ENCODE measurements at places on chromosomes 7 and 10.

DNA sequence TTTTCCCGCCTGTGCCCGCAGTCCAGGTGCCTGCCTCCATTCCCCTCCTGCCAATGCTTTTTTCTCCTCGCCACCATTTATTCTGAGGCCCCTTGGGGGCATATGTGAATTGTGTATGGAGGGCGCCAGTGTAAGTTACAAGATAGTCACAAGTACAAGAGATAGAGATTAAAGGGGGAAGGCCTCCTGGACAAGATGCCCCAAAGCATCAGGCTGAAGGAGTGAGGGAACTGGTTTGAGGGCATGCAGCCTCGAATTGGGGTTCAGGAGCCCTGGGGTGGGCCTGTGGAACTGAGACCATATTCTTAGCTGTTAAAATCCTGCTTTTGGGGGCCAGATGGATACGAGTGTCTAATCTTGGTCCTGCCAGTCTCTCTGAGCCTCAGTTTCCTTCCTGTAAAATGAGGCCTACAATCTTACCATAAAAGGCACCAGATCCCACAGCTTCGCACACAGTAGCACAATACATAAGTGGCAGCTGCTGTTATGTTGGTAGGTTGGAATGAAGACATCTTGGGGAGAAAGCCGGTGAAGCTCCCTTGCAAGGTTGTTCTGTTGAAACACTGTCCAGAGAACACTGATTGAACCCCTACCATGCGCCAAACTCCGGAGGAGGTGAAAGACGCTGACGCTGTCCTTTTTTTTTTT lies 545 bp upstream of the COMTD1 start:
- no peak for DNase-seq

- DNase-seq = no peak
These were observed 104.6 kb upstream of the CACNA2D1 start for GRCh38 chr7:82548141-82548688.

DNA sequence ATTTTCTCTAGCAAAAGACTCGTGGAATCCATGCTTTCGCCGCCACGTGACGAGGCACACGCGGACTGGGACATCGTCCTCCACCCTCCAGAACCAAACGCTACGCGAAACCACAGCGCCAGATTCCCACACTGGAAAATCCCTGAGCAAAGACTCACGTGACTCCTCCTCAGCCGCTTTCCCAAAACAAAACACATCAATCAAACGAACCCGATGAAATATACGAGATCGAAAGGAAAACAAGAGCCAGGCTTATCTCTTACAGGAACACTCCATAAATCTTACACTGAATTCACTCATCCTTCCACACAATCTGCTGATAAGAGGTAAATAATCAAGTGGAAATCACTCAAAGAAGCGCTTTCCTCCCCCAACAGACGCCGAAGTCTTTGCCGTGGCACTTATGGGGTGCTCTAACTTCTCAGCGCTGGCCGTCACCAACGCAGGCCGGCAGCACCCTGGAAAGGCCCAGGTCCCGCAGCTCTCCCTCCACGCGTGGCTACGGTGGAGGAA lies 23.8 kb downstream of the DIP2C start:
- DNase-seq = peak; percentile 87

GRCh38 chr7:5143935-5144903 lies 45.8 kb upstream of the WIPI2 start:
- peak; percentile 45 for DNase-seq

DNA sequence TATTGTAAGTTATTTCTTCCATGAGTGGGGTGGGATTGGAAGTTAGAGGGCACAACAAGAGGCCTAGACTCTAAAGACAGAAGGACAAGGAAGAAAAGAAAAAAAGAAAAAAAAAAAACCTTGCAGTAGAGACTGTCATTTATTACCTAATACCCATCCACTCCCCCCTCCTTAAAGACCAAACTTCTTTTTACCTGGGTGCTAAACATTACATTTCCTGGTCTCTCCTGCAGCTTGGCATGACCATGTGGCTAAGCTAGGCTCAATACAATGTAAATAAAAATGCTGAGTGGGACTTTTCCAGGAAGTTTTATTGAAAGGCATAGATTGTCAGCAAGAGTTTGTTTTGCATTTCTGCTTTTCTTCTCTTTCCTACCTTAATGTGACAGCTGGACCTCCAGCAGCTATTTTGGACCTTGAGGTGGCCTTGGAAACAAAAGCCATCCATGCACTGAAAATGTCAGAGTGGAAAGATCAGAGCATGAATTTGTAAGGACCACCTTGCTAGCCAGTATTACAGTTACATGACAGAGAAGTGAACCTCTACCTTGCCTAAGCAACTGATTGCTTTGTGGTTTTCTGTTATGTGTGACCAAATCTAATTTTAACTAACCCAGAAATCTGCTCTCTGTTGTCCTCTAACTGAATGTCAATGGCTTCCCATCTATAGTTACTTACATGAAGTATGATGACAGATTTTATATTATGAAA lies 81.3 kb upstream of the SFMBT2 start:
- DNase-seq = no peak

DNA sequence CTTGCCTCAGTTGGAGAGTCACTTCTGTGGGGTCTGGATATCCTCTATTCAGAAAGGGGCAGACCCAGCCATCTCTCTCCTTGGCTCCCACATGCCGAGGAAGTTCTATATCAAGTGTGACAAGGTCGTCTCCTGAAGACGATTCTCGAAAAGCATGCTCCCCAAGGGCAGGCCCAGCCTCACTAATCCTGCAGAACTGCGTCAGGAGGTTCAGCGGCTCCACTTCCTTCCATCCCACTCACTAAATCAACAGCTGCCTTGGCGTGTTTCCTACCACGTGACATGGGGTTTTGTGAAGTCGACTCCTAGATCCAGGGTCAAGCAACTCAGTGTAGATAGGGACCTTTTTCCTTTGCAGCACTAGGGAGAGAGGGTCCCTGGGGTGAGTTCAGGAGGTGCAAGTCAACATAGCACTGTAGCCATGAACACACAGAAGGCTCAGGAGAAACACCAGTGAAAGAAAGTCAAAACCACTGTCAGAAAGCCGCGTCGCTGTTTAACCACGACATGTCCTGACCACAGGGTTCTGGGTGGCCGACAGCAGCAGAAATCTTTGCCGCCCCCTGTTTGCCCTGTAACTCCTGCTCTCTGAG lies 156.4 kb downstream of the PRPF18 start:
- DNase-seq = no peak

DNA sequence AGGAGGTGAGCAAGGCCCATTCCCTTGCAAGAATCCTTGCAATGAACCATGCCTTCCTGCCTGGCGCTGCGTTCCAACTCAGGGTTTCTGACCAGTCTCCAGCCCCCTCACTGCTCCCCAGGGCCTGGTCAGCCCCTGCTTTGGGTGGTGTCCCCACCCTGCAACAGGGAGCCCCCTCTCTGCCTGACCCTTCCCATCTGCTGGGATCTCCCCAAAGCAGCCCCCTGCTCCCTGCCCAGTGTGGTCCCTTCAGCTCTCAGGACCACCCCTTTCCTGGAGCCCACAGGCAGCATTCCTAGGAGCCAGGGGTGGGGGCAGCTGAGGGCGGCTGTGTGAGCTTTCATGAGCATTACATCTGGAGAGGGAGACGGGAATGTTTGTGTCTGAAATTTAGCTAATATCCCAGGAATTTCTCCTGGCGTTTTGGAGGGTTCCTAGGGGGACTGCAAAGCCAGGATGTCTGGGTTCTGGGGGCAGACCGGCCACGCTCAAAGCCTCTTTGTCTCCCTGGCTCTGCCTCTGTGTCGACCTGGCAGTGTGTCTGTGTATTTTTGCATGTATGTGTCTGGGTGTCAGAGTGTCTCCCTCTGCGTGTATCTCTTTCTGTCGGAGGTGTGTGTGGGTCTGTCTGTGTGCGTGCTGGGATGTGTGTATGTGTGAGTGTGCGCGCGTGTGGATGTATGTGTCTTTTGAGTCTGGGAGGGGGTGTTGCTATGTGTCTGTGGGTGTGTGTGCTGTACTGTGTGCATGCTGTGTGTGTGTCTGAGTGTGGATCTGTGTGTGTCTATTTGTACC lies 300.5 kb upstream of the ZMIZ1 start:
- DNase-seq = no peak

- no peak for DNase-seq
These were observed 4.2 kb downstream of the RNF133 start for GRCh38 chr7:122694697-122695096.

DNA sequence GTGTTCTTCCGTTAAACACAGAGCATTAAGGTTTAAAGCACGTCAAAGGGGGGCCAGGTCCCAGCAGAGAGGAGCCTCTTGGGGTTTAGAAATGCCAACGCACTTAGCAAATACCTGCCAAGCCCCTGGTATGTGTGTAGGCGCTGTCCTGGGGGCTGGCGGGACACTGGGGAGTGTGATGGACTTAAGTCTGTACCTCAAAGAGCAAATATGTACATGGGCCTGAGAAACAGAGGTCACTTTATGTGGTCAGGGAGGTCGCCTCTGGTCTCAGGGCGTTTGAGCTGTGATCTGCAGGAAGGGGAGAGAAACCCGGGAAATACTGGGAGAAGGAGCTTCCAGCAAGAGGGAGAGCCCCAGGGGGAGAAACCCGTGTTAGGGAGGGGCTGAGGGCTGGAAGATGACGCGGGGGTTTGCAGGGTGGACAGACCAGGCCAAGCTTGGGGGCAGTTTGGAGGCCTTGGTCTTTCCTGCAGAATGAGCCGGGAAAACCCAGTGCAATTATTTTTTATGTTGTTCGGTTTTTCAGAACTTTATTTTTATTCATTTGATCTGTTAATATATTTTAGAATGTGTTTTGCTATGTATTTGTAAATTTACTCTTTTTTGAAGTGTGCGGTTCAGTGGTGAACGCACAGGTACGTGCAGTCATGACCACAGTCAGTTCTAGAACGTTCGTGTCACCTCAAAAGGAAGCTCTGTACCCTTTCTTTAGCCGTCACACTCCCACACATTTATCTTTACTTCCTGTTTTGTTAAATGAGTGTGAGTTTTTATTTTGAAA lies 441.4 kb upstream of the FOXK1 start:
- DNase-seq = no peak

DNA sequence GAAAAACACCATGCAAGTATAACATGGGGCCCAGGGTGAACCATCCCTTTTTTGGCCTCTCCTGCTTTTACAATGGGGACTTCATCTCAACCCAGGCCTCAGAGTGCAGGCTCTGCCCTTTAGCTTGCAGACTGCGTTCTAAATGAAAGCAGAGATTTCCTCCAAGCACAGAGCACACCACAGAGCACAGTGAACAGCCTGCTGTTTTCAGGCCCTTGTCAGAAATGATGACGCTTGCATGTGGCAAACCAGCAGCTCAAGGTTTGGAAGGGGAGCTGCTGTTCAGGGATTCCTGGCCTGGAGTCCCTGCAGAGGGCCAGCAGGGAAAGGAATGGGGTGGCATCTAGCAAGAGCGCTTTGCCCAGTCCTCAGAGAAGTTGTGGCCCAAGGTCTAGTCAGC lies 167.3 kb upstream of the CDCA7L start:
- no peak for DNase-seq

DNA sequence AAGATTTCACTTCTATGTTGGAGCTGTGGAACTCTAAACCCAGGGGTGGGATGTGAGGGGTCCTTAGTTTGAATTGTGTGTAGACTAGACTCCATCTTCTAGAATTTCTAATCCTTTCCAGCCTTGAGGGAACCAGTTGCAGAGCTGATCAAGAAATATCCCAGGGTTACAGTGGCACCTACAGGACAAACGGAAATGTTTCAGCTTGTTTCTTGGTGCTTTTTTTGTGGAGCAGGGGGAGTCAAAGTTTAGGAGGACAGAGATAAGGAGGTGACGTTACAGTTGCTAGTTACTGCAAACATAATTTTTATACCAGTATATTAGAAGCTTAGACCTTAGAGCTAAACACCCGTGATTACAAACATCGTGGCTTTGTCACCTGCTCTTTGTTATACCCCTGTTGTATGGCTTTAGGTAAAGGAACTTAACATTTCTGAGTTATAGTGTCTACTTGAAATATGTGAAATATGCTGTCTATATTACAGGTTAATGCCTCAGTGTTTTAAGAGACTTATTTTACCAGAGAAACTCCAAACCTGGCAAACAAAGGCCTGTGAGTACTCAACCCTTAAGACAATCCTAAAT lies 84.5 kb upstream of the DYNC1I1 start:
- DNase-seq = no peak

- DNase-seq = no peak
These were observed 173.9 kb upstream of the MBL2 start for GRCh38 chr10:52946486-52946885.

DNA sequence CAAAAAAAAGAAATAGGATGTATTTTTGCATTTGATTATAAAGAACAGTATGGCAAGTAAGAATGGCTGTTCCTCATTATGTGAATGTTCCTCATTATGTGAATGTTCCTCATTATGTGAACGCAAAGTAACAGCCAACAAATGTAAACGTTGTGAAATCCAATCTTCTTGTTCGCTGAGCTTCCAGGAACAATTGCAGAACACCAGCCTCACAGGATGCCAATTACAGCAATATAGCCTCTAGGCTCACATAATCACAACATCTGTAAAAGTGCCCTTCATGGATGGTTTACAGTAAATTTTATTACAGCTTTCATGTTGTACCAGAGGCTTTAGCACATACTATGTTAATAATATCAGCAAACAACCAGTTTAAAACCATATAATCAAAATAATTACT lies 71.6 kb downstream of the THSD7A start:
- no peak for DNase-seq

GRCh38 chr10:119541459-119542356 lies 811 bp downstream of the RGS10 start:
- DNase-seq = no peak

GRCh38 chr10:14439451-14440259 lies 108.9 kb upstream of the FRMD4A start:
- DNase-seq = no peak

DNA sequence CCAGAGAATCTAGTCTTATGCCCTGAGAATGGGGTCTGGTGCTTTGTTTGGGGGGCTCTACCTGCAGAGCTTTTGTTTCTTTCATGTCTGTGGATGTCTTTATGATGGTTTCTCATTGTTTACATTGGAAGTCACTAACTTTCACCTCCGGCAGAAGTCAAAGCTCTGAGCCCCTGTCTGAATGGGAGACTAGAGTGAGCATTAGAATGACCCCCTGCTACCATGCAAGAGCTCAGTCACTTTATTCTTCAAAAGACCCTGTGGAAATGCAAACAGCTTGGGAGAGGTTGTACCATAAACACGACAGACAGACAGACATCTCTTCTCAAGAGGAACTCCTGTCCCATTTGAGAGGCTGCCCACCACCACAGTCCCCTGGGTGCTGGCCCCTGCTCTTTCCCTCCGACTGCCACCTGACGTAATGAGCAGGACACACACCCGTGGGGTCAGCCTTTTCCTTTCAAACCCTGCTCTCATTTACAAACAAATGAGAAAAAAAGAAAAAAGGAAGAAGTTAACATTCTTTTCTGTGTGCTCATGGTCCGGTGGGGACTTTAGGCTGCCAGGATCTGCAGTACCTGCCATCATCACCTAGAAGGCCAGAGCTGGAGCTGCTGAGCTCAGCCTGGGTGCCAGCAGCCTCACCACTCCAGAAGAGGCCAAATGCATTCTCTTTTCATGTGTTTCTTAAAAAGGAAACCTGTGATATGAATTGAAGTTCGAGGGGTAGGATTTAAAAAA lies 91.6 kb downstream of the FZD1 start:
- DNase-seq = no peak

Data from AG08396 (cell line).